Right forelimb (tissue), 1 donor: ENCODE measurements at places on chromosomes 7 and 10.

- DNase-seq, result peak; percentile 16
Observed at GRCh38 chr10:128053356-128053755, 72.9 kb downstream of the MKI67 start.

DNA sequence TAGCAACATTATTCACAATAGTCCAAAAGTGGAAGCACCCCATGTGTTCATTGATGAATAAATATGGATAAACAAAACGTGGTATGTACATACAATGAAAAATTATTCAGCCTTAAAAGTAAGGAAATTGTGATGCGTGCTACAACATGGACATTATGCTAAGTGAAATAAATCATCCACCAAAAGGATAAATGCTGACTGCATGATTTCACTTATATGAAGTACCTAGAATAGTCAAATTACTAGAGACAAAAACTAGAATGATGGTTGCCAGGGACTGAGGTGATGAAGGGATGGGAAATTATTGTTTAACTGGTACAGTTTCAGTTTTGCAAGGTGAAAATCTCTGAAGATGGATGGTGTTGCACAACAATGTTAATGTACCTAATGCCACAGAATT lies 56.6 kb downstream of the THSD7A start:
- DNase-seq, result no peak

DNA sequence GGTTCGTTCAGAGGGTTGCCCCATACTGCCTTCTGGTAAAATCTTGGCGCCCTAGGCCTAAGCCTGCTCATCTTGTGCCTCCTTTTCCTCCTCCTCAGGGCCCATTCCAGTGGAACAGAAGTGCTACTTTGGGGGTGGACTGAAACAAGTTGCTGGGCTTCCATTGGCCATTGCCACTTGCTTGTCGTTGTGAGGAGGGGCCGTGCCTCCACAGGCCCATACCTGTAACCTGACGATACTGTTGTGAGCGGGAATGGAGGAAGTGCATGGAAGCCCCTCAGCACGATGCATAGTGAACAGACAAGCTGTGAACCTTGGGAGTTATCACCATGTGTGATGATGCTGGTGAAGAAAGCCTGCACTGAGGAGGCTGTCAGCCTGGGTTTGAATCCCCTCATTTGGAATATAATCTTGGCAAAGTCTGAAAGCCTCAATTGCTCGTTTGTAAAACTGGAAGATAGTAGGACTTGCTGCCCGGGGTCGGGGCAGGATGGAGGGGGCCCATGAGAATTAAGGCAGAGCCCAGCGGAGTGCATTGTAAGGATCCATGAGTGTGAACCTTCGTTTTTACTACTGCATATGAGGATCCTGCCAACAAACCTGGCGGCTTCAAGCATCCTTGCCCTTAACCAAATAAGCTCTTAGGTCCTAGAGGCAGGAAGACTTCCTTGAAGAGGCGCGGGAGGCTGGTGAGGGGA lies 671 bp upstream of the PAPSS2 start:
- DNase-seq, result peak; percentile 46

DNA sequence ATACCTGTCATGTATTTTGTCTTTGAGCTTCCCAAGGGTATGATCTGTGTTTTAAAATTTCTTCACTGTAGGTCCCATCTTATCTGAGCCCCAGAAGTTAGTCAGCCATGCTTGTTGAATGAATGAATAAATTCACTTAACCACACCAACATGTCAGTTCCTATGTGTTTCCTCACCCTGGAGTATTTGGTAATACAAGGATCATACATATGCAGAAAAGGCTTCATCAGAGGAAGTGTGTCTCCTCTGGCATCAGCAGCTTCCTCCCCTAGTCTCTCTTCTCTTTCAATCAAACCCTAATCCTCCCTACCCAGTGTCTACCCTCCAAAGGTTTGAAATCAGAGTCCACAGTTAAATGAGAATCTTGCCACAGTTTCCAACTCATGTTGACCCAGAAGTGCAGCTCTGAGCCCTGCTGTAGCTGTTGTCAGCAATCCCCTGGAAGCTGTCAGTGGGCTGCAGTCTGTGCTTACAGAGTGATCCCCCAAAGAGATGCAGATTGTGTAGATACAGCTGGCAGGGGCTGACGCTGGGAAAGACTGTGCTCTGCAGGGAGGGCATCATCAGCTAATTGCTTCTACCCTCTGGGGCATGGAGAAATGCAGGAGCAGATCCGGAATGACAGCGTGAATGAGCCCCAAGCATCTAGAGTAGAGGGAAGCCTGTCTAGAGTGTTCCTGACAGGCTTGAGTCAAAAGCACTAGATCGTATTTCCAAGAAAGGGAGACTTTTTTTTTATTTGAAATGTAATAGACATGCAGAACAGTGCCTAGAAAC lies 105.0 kb upstream of the WDR11 start:
- no peak for DNase-seq

DNA sequence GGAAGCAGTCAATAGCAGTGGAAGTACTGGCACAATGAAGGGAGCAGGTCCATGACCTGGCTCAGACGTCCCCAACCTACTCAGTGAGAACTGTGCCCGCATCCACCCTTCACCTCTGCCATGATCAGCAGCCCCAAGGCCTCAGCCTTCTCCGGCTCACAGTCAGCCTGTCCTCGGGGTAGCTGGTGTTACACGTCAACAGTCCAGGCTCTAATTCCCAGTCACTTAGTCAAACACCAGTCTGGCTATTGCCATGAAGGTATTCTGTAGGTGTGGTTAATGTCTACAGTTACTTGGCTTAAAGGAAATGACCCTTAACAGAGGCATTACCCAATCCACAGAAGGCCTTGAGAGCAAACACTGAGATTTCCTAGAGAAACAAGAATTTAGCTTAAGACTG lies 49.1 kb downstream of the GRB10 start:
- no peak for DNase-seq

GRCh38 chr10:58319599-58319998 lies 15.2 kb upstream of the UBE2D1 start:
- no peak for DNase-seq

- DNase-seq, result no peak
Observed at GRCh38 chr10:15346440-15347141, 24.5 kb downstream of the FAM171A1 start.

DNA sequence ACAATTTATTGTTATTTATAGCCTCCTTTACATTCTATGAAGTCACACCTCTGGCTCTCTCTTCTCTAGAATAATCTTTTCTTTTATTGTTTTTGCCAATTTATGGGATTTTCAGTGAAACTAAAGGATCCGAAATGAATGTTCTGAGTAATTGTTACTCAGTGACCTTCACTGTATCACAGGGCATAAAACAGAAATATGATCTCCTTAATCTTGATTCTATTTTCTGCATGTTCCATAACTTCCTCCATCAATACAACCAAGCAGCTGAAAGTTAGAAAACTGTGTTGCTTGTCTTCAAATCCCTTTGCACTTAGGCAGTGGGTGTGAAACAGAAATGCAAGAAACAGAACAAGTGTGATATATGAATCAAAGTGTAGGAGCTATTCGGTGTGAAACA lies 57.4 kb upstream of the FERD3L start:
- DNase-seq, result no peak

GRCh38 chr10:128642502-128642901 lies 516.3 kb upstream of the MKI67 start:
- no peak for DNase-seq

GRCh38 chr10:14327527-14327926 lies 3.2 kb downstream of the FRMD4A start:
- no peak for DNase-seq

DNA sequence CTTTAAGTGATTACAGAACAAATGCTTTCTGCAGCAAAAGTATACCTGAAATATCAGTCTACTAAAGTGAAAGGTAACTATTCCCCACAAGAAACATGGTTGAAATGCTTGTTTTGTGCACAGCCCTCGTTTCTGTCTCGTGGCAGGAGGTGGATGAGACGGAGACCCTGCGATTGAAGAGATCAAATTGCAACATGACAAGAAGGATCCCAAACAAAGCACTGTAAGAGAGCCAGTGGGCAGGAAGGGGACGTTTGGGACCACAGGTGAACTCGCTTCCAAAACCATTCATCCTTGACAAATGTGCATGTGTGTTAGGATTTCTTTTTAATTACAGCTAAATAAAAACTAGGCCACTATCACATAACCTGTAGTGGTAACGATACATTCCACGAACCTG lies 192.6 kb downstream of the CCSER2 start:
- DNase-seq, result no peak

GRCh38 chr7:47578579-47579270 lies 3.2 kb downstream of the TNS3 start:
- no peak for DNase-seq

DNA sequence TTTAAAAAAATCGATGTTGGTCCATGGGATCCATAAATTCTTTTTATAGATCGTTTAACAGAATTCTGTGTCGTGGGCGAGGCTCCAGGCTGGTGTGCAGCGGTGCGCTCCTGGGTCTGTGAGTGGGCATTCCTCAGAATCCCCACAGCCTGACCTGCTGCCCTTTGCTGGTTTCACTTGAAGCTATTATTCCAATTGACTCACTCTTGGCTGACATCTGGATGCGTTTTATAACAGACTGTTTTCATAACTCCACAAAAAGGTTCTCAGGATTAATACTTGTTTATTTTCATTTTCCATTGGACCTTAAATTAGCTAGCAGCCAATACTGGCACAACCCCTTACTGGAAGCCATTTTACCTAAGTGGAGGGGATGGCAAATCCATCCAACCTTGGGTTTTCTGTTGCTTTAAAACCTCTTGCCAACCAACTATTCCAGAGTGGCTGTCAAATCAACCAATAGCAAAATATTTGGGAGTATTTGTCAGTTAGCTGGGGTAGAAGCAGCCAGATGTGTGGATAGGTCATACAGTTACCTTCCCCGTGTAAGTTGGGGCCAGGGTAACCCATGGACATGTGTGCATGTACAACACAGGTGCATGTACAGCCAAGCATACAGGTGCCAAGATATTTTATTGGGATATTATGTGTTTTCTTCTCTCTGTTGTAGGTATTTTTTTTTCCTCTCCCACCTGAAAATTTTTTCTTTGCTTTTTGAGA lies 160.7 kb upstream of the ZNF32 start:
- no peak for DNase-seq

- DNase-seq, result no peak
Observed at GRCh38 chr10:1661859-1662437, 75.4 kb downstream of the ADARB2 start.

- DNase-seq, result no peak
Observed at GRCh38 chr7:116575853-116576252, 51.0 kb downstream of the CAV1 start.
